Tongue (tissue), 3 donors: ENCODE measurements at places on chromosomes 5 and 9. TPM values are rescaled to one million over a fixed set of nuclear protein-coding genes. Genes with fewer than 3 reads are reported as not detected.
A peak's percentile ranks its signal among the peaks of the same experiment; 100 is the strongest.

The C5orf58 gene
- not detected for total RNA-seq

DNA sequence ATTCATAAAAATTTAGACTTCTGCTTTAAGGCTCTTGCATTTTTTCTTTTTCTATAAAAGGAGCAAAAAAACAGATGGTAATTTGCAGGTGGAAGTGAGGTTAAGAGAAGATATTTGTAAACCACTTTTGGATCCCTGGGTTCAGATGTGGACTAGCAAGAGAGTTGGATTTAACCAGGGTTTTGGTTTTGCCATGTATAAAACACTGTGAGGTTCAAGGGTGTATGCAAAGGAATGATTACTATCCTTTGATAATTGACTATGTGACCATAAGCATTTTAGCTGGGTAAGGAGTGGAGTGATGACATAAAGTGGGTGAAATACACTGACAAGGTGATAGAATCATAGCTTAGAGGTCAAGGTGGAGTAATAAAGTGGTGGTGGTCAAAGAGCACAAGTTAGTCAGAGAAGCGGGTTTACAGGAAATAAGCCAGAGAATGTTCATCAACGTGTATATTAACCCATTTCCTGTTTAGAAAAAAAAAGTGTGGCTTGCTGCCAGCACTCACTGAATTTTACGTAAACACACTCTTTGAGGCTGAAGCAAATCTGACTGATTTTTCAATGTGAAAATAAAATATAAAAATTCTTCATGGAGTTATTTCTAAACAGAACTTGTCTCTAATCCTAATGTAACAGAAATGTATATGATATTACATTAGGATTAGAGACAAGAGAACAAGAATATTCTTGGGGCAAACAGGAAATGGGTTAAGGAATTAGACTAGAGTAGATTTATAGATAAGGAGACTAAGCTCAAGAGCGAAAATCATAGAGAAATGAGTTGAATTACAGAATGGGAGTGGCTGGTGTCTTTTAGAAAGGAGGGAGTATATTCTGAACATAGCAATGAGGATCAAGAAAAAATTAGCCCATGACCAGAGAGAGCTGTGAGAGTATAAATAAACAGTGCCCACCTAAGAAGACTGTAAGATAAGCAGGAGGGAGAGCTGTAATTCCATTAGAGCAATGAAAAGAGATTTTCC, 74.5 kb downstream of the CDKN2A start:
- no peak for DNase-seq

DNA sequence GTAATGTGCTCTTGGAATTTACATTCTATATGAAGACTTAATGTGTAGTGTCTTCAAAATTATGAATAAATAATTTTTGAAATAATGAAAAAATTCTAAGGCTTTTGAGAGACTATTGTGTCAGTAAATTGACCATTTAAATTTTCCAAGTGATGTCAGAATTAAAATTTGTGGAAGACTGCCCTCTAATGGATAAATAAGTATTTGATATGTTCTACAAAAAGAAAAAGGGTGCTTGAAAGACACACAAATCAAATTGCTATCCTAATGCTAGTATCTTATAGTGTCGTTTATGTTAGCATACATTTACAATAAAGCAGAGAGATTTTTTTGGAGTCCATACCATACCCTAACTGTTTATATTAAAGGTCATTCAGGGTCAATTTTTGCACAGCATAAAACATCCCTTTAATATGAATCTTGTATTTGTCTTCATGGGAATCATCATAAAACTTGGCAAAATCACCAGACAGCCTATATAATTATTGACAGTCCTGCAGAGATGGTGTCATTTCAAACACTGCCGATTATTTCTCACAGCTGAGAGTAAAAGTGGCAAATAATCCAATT, 120.8 kb upstream of the SLC27A6 start:
- DNase-seq: peak; percentile 74

- no peak for DNase-seq
Observed at GRCh38 chr9:72773570-72773969, 179.3 kb downstream of the ALDH1A1 start.

The TTC23L gene
- total RNA-seq: not detected

- DNase-seq: no peak
Observed at GRCh38 chr9:137127301-137128157, 11.4 kb upstream of the GRIN1 start.

The SHISAL2B gene
- total RNA-seq: not detected

The PCDHB11 gene
- 5.9 TPM for total RNA-seq

The NTNG2 gene
- total RNA-seq: 1.3 TPM

DNA sequence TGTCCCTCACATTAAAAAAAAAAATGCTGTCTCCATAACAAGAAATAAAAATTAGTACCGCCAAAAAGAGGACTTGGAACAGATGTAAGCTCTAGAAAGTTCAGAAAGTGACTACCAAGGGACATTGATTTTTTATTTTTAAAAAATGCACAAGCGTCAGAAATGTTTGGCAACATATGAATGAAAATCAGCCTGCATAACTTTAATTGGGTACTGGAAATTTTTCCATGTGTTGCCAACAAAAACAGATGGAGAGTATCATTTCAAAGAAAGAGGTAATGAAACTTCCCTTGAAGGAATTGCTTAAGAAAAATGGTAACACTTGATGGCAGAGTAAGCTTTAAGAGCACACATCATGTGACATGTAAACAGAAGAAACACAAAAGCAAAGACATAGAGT, 47.2 kb downstream of the OR2K2 start:
- DNase-seq: peak; percentile 31

DNA sequence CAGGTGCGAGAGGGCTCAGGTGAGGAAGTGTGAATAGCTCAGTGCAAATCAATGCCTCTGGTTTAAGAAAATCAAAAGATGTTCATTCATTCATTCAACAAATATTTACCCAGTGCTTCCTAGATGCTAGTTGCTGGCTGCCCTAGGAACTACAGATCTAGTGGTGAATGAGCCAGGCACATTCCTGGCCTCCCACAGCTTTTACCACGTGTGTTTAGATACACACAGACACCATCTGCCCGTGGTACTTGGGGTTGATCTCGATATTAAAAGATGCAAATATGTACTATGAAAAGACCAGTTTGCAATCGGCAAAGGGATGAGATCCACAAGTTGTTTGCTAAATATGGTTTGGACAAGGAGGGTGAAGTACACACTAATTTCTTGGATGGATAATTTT, 78.2 kb downstream of the GTF3C4 start:
- DNase-seq: no peak

DNA sequence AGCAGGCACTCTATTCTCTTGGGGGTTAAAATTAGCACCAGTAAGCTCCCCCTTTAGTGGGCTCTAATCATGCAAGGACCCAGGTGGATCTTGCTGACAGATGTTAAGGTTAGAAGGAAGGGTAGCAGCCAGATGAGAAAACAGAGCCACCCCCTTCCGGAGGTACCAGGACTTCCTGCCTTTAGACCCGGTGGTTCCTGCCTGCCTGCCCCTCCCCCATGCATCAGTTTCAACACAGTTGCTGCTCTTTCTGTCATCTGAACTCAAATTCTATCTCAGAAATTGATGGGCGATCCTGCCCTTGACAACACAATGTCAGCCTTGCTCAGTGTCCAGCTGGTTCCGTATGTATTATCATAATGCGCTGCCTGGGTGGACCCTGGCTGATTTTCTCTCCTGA, 287.3 kb downstream of the EBF1 start:
- no peak for DNase-seq

The PRR16 gene
- 5.2 TPM for total RNA-seq

DNA sequence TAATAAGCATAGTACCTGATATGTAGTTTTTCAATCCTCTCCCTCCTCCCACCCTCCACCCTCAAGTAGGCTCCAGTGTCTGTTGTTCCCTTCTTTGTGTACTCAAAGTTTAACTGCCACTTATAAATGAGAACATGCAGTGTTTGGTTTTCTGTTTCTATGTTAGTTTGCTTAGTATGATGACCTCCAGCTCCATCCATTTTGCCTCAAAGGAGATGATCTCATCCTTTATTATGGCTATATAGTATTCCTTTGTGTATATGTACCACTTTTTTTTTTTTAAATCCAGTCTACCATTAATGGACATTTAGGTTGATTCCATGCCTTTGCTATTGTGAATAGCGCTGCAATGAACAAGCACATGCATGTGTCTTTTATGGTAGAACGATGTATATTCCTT, 20.5 kb downstream of the POLK start:
- DNase-seq: no peak

The CDC20B gene
- not detected for total RNA-seq
